ENCODE measurements at places on chromosomes 13 and 19. TPM values are rescaled to one million over a fixed set of nuclear protein-coding genes. Genes with fewer than 3 reads are reported as not detected.

The PLPP2 gene
- 64.1 TPM for total RNA-seq

The KIR2DL4 gene
- not detected for total RNA-seq

The ADGRE3 gene
- total RNA-seq, result not detected

The HCST gene
- total RNA-seq, result not detected

The TEX26 gene
- total RNA-seq, result not detected

The TMEM145 gene
- total RNA-seq, result 4.9 TPM

The MEF2B gene
- total RNA-seq, result 0.13 TPM

The YJEFN3 gene
- 2.1 TPM for total RNA-seq

The CYP2S1 gene
- total RNA-seq, result 4.9 TPM

The TYROBP gene
- total RNA-seq, result 1.1 TPM

The PNMA8B gene
- 1.8 TPM for total RNA-seq

The BEST2 gene
- total RNA-seq, result not detected

The AMER2 gene
- 0.04 TPM for total RNA-seq

The SLC7A10 gene
- not detected for total RNA-seq

The ZNF562 gene
- total RNA-seq, result 37.3 TPM

GRCh38 chr19:15115080-15115479 is 7.9 kb downstream of the SYDE1 start:
- no peak for DNase-seq

DNA sequence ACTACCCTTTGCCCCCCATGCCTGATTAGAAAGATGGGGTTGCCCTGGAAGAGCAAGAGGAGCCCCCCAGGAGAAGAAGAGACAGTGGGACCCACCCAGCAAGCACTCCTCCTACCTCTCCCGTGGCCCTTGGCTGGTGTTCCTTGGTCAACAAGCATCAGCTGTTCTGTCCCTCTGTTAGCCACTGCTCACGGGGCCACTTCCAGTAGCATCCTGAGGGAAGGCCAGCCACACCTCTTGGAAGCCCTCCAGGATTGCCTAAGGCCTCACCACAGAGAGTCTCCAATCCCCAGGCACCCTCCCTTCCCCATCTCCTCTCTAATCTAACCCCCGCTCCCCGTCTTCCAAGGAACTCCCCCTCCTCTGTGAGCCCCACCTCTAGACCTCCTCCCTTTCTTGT is 15.1 kb upstream of the DPP9 start:
- no peak for DNase-seq

DNA sequence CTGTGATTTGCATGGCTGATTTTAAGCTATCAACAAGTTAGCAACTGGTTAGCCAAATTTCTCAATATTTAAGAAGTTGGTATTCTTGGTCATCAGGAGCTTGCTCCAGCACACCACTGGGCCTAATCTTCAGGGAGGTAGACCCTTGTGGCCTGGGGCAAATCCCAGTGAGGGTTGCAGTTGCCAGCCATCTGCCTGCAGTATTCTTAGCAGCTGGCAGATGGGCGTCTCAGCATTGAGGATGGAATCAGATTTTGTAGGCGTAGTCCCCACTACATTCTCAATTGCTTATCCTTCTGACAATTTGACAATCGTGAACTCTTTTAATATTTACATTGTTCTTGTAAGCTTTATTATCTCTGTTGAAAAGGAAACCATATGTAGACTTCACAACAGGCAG is 1266.2 kb downstream of the SLITRK5 start:
- no peak for DNase-seq

DNA sequence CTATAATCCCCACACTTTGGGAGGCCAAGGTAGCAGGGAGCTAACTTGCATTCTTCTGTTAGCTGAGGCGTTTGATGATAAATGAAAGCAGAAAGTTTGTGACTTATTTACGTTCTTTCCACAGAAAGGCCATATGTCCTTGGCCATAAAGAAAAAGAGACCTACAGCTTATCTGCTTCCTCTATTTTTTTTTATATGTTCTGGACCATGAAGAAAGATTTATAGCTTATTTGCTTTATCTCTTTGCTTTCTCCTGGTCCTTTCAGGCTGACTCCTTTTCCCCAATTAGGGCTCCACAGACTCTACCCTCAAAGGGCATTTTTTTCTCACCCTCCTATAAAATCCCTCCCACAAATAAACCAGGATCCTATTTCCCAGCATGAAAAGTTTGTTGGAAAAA is 1.5 kb upstream of the ZNF616 start:
- DNase-seq, result no peak

- no peak for DNase-seq
Measured at GRCh38 chr13:41008349-41008980, 10.7 kb downstream of the ELF1 start.

GRCh38 chr19:38805180-38805579 is 7.6 kb downstream of the LGALS4 start:
- no peak for DNase-seq

DNA sequence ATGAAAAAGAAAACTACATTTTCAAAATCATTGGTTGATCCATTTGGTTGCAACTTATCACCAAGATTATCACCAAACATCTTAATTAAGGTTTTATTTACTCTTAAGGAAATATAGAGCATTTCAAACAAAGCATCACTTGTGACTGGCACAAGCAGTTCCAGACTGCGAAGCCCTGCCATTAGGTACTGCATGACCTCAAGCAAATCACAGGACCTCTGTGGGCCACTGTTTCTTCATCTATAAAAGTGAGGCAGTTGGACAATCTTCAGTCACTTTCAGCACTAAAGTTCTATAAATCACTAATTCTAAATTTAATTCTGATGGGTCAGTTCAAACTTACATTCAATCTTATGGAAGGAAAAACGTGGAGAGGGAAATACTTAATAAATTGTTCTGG is 2.0 kb downstream of the ELF1 start:
- DNase-seq, result no peak

- no peak for DNase-seq
Measured at GRCh38 chr13:51444922-51445321, 7.9 kb downstream of the INTS6 start.

GRCh38 chr19:29239213-29239776 is 26.3 kb upstream of the UQCRFS1 start:
- no peak for DNase-seq

- no peak for DNase-seq
Measured at GRCh38 chr19:45169602-45170001, 8.4 kb downstream of the TRAPPC6A start.

DNA sequence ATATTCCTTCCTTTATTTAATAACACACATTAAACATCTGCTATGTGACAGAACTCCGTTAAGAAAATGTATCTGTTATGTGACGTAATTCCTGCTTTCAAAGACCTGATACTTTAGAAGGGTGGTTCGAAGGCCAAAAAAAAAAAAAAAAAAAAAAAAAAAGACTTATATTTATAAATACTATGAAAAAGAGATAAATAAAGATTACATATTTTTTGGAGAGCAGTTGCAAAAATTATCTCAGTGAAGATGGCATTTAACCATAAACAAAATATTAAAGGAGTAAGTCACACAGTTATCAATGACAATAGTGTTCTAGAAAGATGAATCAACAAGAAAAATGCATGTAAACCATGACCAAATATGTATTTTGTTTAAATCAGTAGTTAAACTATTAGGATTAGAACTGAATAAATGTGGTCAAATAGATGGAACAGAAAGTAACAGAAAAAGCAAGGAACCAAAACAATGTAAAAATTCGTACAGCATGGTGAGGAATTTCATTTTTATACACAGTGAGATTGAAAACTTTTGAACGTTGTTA is 612.3 kb upstream of the SLITRK5 start:
- no peak for DNase-seq

- no peak for DNase-seq
Measured at GRCh38 chr13:28442839-28443238, 52.1 kb downstream of the FLT1 start.

GRCh38 chr19:41308450-41309179 is 1.4 kb upstream of the CCDC97 start:
- no peak for DNase-seq

DNA sequence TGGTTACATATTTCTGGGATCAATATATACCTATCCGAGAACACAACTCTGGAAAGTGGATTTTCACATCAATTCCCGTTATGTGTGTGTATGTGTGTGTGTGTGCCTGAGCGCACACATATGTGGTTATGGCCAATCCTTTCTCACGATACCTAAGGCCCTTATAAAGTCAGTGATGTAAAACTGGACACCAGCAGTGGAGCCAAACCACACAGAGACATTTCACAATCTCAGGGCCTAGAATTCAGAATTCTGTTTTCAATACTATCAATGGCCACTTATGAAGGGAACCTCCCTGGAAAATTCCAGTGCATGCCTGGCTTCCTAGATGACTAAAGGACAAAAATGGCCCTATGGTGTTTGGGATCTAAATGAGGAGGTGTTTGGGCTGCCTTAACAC is 187.3 kb upstream of the UBL3 start:
- no peak for DNase-seq

DNA sequence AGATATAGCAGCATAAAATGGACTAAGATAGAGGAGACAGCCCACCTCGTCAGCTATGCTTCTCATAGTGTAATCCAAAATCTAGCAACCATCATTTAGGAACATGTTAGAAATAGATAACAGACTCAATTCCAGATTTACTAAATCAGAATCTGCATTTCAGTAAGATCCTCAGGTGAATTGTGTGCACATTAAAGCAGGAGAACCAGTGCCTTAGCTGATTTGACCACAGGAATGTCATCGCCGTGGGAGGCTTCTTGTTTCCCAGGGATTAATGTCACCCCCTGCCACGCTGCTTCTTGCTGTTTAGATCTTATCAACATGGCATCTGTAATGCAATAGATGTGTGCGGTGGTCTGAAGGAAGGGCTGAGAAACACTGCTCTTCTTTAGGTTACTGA is 84.0 kb downstream of the GPC5 start:
- no peak for DNase-seq

DNA sequence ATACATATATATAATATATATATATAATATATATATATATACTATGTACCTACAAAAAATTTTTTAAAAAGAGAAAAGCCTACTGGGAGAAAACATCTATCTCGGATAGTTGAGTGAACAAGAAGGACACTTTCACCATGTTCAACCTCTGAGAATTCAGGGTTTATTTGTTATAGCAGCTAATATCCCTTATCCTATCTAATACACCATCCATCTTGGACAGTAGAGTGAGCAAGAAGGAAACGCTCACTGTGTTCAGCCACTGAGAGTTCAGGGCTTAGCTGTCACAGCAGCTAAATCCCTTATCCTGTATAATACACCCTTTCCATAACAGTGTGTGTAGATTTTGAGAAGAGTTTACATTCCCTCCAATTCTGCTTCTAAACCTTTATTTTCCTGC is 38.1 kb upstream of the CACNA1A start:
- no peak for DNase-seq

GRCh38 chr13:112132619-112133018 is 65.7 kb downstream of the SOX1 start:
- no peak for DNase-seq

GRCh38 chr13:42039457-42039945 is 8.9 kb upstream of the DGKH start:
- no peak for DNase-seq

DNA sequence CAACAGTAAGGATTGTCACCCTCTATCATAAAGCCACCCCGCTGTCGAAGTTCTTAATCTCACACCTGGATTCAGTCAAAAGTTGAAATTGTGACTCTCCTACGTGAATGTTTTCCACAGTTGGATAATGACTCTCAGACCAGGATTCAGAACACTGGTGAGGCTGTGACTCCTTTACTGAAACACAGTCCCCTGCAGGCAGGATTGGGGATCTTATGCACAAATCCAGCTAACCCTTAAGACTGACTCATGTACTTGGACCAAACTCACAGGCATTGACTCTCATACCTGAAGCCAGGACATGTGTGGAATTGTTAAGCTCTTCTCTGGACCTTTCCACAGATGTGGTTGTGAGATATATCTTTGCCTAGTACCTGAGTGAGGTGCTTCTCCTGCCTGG is 46.8 kb downstream of the ZNF85 start:
- DNase-seq, result no peak

DNA sequence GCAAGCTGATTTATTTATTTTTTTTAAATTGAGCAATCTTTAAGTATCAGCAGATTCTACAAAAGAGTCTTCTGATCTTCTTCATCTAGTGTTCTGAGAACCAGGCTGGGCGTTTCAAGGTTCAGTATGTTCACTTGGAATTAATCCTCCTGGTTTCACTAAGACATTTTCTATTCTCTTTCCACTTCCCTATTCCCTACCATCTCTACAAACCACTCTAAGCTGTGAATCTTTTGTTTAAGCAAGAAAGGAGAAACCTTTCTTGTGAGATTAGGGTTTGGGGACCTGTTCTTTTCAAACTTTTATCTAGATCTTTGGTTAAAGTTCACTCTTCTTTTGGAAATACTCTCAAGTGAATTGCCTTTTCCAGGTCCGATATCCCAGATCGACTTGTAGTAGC is 59.3 kb downstream of the URI1 start:
- no peak for DNase-seq

- no peak for DNase-seq
Measured at GRCh38 chr19:4115050-4115817, 8.7 kb downstream of the MAP2K2 start.

DNA sequence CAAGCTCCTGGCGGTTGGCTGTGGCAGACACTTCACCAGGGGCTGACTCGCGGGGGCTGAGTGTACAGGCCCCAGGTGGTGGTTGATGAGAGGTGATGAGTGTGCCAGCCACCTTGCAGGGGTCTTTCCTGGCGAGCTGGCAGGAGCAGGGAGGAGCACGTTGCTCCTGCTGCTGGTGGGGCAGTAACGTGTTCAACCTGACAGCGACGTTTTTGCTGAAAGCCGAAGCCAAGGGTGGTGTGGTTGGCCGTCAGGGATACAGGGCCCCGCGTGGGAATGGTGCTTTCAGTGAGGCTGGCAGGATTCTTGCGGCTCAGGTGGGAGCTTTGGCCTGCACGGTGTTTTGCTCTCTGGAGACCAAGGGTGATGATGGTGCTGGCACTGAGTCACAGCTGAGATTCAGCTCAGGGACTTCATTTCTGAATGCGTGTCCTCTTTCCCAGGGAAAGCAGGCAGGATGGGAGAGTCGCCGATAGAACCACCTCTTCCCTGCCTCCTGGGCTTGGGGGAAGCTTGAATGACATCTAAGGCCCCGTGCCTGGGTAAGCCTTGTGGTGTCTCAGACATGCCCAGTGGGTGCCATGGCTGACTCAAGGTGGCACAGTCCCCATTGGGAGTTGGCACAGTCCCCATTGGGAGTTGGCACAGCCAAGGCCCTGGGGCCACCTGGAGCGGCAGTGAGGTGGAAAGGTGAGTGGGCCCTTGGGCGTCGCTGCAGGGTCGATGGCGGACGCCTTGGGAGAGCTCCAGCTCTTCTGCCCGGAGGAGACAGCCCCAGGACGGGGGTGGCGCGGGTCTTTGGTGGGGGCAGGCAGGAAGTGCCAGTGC is 8.8 kb downstream of the DAZAP1 start:
- no peak for DNase-seq

GRCh38 chr13:71625694-71626093 is 241.3 kb downstream of the DACH1 start:
- no peak for DNase-seq

- DNase-seq, result no peak
Measured at GRCh38 chr13:32476021-32476731, 48.2 kb upstream of the N4BP2L1 start.

DNA sequence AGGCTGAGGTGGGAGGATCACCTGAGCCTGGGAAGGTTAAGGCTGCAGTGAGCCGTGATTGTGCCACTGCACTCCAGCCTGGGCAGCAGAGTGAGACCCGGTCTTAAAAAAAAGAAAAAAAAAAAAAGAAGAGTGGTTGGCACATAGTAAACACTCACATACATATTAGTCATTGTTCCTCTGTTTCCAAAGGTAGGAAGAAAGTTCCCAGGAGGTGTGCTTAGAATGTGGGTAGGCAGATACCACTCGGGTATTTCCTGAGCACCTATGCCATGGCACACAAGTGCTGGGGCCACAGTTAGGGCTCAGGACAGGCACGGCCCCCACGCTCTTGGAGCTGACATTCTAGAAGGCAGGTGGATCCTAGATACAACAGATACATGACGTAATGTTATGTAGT is 41.4 kb downstream of the SIPA1L3 start:
- DNase-seq, result no peak

Data from kidney epithelial cell (primary cell).